ENCODE measurements at places on chromosomes 12 and 14.

- no peak for DNase-seq
These were observed 15.4 kb downstream of the C1S start for GRCh38 chr12:7075939-7076338.

- DNase-seq, result no peak
These were observed 215.4 kb downstream of the MSRB3 start for GRCh38 chr12:65493913-65494245.

DNA sequence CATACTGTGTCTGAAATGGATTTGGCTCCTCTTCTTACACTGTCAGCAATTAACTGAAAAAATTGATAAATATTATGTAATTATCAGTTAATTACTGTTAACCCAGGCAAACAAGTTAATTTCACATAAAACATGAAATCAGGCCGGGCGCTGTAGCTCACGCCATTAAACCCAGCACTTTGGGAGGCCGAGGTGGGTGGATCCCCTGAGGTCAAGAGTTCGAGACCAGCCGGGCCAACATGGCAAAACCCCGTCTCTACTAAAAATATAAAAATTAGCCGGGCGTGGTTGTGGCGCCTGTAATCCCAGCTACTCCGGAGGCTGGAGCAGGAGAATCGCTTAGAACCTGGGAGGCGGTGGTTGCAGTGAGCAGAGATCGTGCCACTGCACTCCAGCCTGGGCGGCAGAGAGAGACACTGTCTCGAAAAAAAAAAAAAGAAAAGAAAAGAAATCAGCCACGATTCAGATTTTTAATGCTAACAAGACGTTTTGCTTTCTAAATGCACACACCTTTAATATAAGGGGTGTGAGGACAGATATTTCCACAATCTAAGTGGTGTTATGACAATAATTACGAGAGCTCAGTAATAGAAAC, 473 bp upstream of the TMEM19 start:
- no peak for DNase-seq

DNA sequence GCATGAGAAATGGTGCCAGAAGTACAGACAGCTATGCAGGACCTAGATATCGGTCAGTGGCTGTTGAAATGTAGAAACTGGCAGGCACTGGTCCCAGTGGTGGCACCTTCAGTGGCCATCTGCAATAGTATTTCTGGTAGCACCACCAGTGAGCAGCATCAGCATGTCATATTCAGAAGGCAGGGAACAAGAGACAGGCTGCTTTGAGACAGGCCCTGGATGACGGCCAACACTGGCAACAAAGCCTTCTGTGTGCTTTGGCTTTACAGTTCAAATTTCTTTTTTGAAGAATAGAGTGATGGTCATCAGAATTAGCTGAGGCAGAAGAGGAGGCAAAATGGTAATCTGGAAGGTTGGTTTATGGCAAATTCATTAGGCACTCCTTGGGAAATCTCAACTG, 273.4 kb upstream of the SLC16A7 start:
- DNase-seq, result no peak

DNA sequence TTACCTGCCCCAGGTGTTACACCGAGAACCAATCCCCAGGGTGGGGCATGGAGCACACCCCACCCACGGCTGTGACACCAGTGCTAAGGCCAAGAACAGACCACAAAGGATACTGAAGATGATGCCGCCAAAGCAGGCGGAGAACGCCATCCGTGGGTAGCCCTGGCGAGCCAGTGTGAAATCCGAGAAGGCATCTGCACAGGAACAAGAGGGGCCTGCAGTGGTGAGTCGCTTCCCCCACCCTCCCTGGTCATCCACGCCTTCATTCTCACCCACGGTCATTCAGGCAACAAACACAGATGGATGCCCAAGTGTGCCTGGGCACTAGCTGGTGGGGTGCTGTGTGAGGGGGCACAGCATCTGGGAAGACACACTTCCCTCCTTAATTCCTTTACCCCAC, 28.5 kb downstream of the SLC8B1 start:
- no peak for DNase-seq

DNA sequence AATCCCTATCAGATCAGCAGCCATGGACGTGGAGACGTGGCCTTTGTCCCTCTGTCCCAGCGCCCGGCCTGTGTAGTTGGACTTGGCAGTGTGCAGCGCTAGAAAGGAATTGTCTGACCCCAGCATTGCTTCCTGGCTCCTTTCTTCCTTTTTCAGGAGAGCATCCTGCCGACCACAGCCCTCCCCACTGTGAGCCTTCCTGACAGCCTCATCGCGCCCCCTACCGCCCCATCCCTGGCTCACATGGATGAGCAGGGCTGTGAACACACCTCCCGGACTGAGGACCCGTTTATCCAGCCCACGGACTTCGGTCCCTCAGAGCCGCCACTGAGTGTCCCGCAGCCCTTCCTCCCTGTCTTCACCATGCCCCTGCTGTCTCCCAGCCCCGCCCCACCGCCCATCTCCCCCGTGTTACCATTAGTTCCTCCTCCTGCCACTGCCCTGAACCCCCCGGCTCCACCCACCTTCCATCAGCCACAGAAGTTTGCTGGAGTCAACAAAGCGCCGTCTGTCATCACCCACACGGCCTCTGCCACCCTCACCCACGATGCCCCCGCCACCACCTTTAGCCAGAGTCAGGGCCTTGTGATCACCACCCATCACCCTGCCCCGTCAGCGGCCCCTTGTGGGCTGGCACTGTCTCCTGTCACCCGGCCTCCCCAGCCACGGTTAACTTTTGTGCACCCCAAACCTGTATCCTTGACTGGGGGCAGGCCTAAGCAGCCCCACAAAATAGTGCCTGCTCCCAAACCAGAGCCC, 40.6 kb downstream of the IL31 start:
- no peak for DNase-seq

DNA sequence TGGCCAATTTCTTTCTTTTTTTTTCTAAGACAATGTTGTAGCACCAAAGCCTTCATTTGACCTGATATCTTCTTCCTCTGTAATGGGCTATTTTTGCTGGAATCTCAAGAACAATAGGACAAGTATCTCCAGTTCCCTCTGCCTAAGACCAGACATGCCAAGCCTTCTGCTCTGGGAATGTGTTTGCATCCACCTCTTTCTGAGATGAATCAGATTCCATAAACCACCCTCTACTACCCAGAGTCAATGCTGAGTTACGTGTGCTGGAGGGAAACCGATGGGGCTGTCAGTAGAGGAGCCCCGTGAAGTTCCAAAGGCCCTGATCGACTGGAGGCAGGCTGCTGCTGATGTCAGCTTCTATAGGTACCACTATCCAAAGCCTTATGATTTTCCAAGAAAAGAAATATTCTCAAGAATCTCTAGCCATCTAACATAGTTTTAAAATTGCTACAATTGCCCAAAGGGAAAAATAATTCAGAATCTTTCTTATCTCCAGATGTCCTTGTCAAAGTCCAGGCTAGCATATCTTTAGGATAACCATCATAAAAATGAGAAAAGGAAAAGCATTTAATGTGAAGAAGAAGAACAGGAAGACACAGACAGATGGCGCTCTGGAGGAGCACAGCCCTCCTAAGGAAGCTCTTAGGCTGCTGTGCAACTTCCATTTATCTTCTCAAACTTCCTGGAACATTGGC, 101.9 kb downstream of the SLC8A3 start:
- DNase-seq, result no peak

DNA sequence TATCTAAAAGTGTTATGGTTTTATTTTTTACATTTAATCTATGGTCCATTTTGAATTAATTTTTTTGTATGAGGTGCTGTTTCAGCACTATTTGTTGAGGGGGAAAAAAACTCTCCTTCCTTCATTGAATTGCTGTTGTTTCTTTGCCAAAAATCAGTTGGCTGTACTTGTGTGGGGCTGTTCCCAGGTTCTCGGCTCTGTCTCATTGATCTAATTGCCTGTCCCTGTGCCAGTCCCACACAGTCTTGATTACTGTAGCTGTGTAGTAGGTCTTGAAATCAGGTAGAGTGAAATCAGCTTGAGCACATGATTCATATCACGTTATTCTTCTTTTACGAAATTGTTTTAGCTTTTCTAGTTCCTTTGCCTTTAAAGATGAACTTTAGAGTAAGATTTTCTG, 109.7 kb downstream of the ADGRD1 start:
- DNase-seq, result no peak

DNA sequence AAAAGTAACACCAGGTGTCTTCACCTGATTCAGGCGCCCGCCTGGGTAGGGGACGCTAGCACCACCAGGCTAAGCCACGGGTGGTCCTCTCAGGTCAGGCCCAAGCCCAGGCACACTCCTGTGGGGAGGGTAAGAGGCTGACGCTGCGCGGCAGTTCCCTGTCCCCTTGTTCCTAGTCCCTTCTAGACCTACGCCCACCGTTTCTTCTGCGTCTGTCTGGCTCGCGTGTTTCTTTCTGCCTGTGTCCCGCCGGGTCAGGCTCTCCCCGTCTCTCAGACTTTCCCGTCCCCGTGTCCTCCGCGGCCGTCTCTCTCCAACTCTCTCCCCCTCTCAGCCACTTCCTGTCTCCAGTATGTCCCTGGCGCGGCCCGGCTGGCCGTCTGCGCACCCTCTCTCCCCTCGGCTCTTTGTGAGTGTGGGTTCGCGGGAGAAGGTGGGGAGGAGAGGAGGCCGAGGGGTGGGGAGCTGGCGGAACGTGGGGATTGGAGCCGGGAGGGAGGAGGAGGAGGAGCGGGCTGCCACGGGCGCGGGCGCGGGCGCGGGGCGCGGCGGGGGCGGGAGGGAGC, 3.1 kb upstream of the TNS2 start:
- DNase-seq, result no peak

GRCh38 chr12:76532520-76532919, 27.1 kb downstream of the OSBPL8 start:
- no peak for DNase-seq

- no peak for DNase-seq
These were observed 14.0 kb upstream of the HPD start for GRCh38 chr12:121872546-121873215.

All from right renal cortex interstitium (tissue), 3 donors.